ENCODE measurements at places on chromosomes 7 and 10.

DNA sequence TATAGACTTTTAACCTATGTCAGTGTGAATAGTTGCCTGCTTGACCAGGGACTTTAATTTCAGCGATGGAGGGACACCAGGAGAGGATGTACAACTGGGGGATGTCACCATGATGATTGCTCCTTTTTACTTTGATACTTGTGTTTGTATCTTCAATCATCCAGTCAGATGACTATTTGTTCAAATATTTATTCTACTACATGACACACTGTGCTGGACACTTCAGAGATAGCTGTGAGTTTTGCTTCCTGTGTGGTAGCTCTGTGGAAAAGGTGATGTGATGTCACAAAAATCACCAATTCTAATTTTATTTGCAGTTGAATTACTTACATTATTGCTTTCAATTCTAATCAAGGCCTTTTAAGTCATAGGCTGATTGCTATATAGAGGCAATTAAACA, 62.7 kb upstream of the CREB5 start:
- DNase-seq = no peak

- no peak for DNase-seq
These were observed 1.5 kb downstream of the IPMK start for GRCh38 chr10:58266003-58266825.

GRCh38 chr7:92809397-92809759, 27.0 kb downstream of the CDK6 start:
- no peak for DNase-seq

GRCh38 chr7:31776616-31777015, 89.6 kb downstream of the PPP1R17 start:
- no peak for DNase-seq

- DNase-seq = no peak
These were observed 275.5 kb downstream of the USP6NL start for GRCh38 chr10:11335881-11336430.

DNA sequence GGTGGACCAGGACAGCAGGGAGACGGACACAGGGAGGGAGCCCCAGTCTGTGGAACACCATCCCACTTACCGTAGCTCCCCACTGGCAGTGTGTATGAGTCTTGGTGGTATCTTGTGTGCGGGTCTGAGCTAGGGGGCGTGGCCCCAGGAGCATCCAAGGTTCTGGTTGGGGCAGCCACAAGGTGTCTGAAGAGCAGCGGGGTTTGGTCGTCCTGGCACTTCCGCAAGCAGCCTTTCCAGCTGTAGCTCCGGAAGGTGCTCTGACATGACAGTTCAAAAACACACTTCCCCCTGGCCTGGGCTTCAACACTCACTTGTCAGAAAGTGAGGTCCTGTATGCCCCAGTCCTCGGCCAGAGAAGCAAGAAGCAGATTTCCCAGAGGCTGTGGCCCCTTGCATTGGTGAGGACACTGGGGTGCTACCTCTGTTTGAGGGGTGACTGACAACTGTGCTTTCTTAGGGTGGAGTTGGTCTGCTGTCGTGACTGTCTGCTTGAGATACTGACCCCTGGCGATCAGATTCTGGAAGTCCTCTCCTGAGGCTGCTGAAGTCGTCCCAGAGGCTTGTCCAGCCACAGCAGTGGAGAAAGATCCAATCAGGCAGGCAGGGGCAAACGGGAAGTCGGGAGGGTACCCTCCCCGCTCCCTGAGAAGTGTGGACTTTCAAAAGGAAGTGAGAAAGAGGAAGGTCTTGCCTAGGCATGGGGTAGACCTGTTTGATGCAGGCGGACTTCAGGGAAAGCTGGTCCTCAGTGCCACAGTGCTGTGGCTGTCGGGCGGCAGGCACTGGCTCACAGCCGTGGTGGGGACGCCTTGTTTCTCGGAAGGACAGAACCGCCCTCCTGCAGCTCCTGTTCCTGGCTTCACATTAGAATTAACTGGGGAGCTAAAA, 51.4 kb upstream of the PFKFB3 start:
- DNase-seq = no peak

- no peak for DNase-seq
These were observed 26.5 kb upstream of the BET1 start for GRCh38 chr7:94030634-94031033.

DNA sequence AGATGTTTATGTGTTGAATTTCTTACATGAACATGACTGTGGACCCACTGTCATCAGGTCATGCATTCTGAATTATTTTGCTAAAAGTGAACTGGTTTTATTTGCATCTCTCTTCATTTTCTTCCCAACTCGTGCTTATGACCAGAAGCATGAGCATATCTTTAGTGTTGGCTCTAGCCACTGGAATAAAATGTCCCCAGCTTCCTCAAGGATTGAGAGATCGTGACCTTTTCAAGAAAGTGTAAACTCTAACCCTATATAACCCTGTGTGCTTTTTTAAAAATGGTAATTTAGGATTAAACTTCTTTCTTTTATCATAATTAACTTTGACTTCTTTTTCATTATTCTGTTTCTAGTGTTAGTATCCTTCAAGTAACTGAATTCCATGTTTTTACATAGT, 55.5 kb downstream of the VTI1A start:
- DNase-seq = no peak

DNA sequence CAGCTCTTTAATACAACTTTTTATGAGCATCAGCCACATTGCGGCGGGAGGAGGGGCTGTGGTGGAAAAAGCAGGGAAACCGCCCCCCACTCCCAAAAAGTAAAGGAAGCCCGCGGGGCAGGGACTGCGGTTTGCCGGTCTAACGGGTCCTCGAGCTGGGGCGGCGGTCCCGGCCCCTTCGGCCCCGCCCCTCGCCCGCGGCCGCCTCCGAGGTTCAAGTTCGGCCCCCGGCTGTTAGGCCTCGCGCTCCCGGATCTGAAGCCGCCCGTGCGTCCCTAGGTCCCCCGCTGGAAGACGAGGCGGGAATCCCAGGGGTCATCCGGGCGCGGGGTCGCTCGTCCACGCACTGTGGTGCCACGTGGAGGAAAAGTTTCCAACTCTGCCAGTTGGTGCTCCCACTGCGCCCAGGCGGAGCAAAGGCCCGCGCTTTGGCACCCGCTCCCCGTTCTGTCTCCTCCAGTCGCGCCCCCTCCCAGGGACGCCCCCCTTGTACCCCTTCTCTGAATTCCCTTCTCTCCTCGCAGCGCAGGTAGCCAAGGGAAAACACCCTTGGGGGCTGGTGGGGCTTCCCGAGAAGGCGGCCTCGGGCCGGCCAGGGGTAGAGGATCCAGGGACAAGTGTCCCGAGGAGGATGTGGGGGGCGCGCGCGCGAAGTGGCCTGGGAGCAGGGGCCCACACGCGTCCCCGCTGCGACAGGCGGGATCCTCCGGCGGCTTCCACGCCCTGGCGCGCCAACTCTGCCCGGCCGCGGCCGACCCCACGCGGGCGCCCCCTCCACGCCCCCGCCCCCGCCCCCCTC, 798 bp upstream of the AUTS2 start:
- no peak for DNase-seq

DNA sequence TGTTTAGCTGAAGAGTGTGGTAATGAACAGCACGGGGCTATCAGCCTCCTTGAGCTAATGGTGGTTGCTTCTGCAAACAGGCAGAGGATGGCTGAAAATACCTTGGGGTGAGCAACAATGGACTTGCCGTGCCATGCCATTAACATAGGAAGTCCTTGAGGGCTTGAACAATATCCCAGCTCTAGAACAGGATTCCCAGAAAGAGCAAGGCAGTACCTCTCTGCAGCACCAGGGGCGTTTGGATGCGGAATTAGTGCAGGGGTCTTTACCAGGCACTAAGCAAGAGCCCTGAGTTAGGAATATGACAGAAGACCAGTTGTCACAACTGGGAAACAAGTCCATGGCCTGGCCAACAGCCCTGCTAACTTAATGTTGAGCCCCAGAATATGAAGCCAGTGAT, 143.2 kb upstream of the COBL start:
- no peak for DNase-seq

Data from stimulated activated CD4-positive, alpha-beta T cell treated with anti-CD3 and anti-CD28 coated beads, Interleukin-1b, Interleukin-23, amount 100 ng/mL, for 1 hour (primary cell).